ENCODE measurements at places on chromosomes 5 and 9.

DNA sequence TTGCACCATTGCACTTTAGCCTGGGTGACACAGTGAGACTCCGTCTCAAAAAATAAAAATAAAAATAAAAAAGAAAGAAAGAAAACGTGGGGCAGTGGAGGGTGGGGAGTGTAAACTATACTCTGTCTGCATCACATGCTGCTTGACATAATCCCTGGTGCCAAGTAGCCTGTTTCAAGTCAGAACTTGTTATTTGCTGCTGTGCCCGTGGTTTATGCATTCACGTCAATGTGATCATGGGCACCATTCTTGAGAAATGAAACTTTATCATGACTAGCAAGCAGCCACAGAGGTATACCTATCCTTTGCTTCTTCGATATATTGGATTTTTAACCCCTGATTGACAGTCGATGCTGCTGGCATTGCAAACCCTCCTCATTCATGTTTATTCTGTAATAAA is 4.1 kb upstream of the SMU1 start:
- DNase-seq, result no peak

DNA sequence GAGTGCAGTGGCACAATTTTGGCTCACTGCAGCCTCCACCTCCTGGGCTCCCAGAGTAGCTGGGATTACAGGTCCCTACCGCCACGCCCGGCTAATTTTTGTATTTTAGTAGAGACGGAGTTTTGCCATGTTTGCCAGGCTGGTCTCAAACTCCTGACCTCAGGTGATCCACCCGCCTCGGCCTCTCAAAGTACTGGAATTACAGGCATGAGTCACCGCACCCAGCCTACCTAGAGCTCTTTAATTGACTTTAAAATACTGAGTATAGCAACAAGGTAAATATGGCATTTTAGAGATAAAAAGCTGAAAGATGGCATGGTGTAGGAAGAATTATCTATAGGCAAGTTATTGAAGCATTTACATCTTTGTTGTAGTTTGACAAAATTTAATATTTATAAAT is 21.0 kb downstream of the APC start:
- DNase-seq, result no peak

DNA sequence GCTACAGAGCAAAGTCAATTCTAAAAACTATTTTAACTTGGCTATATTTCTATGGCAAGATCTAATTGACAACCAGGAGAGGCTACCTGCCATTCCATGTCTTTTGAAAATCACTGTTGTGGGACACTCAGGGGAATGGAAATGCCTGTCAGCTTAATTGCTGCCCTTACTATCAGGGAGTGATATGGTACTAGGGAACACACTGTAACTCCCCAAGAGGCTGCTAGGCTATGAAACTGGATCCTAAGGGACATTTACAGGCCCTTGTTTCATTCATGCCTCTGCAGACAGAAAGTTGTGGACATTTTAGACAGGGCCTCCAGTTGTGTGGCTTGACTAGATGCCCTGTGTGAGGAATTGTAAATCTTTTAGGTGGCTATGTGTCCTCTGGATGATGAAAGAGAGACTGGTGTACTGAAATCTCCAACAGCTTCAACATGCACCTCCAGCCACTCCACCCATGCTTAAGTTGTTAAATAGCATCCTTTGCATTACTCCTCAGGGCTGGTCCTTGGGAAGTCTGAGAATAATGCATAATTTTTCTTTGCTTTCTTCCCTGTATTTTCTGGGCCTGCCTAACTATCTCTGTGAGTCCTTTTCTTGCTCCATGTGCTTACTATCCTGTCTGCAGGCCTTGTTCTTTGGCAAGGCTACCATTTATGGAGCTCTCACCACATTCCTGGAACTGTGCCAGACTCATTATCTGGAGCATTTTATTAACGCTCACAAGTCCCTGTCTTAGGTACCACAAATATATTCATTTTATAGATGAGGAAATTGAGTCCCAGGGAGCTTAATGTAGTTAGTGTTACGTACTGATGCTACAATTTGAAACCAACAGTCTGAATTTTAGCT is 3.2 kb downstream of the MROH2B start:
- no peak for DNase-seq

- no peak for DNase-seq
Measured at GRCh38 chr5:122152266-122152900, 23.0 kb downstream of the ZNF474 start.

GRCh38 chr9:107738789-107739188 is 249.2 kb upstream of the KLF4 start:
- no peak for DNase-seq

GRCh38 chr9:5793812-5794211 is 39.1 kb downstream of the ERMP1 start:
- peak; percentile 7 for DNase-seq

GRCh38 chr5:169410996-169411783 is 110.3 kb upstream of the SLIT3 start:
- no peak for DNase-seq

DNA sequence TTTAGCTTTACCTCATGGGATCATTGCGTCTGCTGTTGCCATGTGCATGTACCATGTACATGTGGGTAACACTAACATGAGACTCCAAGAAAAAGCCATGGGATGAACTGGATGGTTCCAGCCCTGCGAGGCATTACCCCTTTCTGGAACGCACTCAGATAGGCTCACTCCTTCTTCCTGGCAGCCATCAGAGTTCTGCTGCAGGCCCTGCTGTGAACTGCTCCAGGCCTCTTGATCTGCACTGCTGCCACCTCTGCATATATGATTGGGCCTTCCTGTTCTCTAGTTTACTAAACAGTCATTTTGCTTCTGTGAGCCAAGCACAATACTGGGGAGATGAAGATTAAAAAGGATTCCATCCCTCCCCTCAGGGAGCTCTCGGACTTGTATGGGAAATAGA is 220.5 kb downstream of the CD180 start:
- DNase-seq, result no peak

- DNase-seq, result no peak
Measured at GRCh38 chr5:148696187-148697036, 42.1 kb upstream of the HTR4 start.

GRCh38 chr5:150263801-150264621 is 25.6 kb downstream of the CAMK2A start:
- DNase-seq, result no peak

GRCh38 chr5:40480392-40480791 is 199.3 kb upstream of the PTGER4 start:
- peak; percentile 12 for DNase-seq

GRCh38 chr5:174183701-174184100 is 138.2 kb downstream of the NSG2 start:
- no peak for DNase-seq

DNA sequence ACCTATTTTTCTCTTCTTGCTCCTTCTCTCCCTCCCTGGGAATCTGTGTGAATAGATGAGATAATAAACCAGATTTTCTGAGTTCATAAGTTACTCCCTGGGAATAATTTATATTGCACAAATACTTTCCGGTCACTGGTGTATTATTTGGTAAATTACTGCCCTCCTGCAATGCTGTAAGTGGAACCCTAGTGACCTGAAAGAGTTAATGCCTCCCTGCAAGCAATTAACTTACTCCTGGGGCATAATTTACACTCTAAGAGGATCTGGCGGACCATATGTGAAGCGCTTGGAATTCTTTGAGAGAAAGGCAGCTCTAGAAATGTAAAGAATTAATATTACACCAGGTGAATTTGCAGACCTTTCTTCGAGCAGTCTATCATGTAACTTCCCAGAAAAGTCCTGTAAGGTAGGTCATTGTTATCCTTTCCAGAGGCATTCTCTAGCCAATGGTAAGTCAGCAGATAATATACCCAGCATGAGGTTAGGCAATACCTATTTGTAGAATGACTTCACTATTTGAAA is 7.0 kb upstream of the GDNF start:
- DNase-seq, result no peak

DNA sequence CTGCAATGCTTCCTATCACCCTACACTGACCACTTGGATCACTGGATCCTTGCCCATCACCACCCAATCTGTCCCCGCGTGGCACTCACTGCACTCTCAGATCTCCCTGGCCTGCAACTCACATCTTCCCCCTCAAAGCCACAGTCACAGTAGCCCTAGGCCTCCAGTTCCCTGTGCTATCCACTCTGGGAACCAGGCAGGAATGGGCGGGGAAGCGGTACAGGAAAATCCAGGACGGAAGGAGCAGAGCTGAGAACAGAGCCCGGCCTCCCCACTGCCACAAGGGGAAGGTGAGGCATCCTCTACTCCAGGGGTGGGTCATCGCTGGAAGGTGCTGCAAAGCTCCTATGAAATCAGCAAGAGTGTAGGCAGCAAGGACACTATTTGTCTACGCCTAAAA is 102.6 kb downstream of the ESM1 start:
- DNase-seq, result no peak

GRCh38 chr9:84953797-84954705 is 284.5 kb downstream of the NTRK2 start:
- peak; percentile 3 for DNase-seq

DNA sequence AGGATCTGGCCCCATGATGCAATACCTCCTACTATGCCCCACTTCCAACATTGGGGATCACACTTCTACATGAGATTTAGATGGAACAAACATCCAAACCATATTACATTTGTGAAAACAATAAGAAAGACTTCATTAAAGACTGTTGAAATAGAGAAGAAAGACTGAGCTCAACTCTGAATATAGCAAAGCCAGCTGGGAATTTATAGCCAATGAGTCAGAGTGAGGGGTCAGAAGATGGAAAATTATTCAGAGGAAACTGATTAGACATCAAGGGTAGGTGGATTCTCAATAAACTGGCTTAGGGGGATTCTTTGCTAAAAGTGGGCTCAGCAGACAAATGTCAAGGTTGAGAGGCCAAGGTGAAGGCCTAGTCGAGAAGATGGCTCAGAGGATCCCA is 25.6 kb downstream of the BTF3 start:
- DNase-seq, result no peak

DNA sequence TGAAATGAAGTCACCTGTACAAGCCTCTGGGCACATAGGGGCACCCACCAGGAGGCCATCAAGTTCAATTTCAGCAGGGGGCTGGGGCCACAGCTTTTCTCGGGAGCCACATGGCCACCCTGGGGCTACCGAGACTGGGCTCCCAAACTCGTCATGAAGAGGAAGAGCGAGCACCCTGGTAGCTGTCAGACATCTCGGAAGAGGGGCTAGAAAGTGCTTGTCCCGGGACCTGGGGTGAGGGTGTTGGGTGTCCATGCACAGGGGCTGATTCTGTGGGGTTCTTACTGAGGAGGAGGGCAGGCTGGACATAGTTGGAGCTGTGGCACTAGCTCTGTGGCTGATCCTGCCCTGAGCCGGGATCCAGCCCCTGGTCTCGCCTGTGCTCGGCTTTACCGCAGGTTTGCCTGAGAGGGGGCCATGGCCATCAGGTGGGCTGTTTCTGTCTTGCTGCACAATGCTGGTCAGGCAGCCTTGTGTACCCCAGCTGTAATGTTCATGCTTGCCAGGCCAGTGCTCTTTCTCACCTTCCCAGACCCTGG is 70.3 kb downstream of the PHF2 start:
- no peak for DNase-seq

- no peak for DNase-seq
Measured at GRCh38 chr5:131328536-131329285, 64.9 kb downstream of the CDC42SE2 start.

GRCh38 chr9:121704281-121704680 is 52.8 kb downstream of the DAB2IP start:
- no peak for DNase-seq

DNA sequence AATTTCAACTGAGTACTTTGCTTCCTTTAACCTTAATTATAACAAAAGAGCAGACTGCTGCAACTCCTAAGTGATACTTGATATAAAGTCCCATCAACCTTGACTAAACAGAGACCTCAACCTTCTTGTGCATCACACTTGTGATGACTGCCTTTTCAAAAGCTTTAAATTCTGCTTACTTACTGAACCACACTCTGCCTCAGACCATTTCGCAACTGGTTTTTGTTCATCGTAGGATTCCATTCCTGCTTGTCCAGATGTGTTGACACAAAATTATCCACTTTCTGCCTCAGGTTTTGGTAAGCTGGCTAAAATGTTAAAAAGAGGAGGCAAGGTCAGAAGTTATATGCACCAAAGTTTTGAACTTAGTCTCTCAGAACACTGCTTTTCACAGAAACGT is 3.5 kb downstream of the BOD1 start:
- DNase-seq, result no peak

- no peak for DNase-seq
Measured at GRCh38 chr9:88742483-88742882, 207.5 kb downstream of the NXNL2 start.

Measured in CD4-positive, alpha-beta T cell treated with Interleukin-6 at 100 ng/mL for 8 hours (primary cell).